Stomach (tissue), 19 donors: ENCODE measurements at places on chromosomes 2 and 18.

- DNase-seq = no peak
Measured at GRCh38 chr2:85110991-85111560, 22.1 kb upstream of the TCF7L1 start.

GRCh38 chr2:241490825-241491506 lies 17.4 kb downstream of the STK25 start:
- DNase-seq = no peak

GRCh38 chr2:182868054-182868796 lies 1.8 kb upstream of the FRZB start:
- no peak for DNase-seq

- DNase-seq = no peak
Measured at GRCh38 chr2:15896859-15897258, 43.5 kb upstream of the MYCN start.

- no peak for DNase-seq
Measured at GRCh38 chr2:96787411-96787810, 26.7 kb downstream of the CNNM4 start.

GRCh38 chr2:39408351-39409136 lies 28.5 kb downstream of the MAP4K3 start:
- no peak for DNase-seq

- DNase-seq = peak; percentile 33
Measured at GRCh38 chr2:215826838-215827441, 186.4 kb downstream of the MREG start.

GRCh38 chr2:39990335-39990900 lies 211.4 kb upstream of the THUMPD2 start:
- no peak for DNase-seq

DNA sequence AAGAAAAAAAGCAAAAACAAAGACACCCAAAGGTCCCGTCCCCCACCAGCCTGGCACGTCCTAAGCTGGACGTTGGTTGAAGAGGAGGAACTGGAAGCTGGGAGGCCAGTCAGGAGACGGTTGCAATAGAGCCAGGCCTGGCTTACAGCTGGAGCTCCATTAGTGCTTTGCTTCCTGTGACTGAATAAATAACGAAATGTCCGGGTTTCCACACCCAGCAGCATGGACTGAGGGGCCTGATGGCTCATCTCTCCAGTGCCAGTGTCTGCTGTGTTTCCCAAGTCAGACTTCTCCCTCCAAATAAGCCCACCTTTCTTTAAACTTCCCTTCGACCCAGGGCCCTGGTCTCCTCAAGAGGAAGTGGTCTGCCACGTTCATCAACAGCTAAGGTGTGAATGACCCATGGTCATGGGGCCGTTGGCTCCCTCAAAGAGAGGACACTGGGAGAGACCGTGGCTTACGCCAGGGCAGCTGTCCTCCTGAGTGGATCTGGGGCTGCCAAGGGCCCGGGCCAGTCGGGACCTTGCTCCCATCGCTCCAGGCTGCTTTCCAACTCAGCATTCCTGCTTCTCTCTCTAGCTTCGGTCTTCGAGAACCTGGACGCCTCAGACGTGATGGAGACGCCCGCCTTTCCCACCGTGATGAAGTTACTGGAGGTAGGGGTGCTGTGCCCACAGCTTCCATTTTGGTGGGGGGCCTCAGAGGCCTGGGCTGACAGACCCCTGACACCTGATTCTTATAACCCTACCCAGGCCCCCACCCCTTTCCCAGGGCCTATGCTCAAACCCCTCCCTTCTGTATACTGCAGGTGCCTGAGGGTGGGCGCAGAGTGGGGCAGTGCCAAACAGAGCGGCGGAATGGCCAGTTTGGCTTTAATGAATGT lies 44.9 kb downstream of the MYO7B start:
- no peak for DNase-seq

DNA sequence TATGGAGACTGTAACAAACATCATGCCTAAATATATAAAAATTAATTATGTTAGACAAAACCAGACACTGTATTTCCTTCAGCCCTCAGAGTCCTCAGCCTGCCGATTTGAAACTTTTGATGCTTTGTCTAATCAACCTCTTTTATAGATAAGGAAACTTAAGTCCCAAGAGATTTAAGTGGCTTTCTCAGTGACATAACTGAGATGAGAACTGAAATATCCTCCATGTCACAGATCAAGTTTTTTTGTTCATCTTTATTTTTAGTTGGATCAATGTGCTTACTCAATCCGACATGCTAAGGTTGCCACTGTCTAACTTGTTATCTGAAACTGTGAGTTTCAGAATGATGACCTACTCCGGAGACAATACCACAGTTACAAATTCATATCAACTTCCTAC lies 72.3 kb downstream of the BARD1 start:
- no peak for DNase-seq

GRCh38 chr2:15579641-15580040 lies 12.0 kb upstream of the DDX1 start:
- no peak for DNase-seq

- no peak for DNase-seq
Measured at GRCh38 chr18:13434854-13435253, 216.3 kb downstream of the LDLRAD4 start.

DNA sequence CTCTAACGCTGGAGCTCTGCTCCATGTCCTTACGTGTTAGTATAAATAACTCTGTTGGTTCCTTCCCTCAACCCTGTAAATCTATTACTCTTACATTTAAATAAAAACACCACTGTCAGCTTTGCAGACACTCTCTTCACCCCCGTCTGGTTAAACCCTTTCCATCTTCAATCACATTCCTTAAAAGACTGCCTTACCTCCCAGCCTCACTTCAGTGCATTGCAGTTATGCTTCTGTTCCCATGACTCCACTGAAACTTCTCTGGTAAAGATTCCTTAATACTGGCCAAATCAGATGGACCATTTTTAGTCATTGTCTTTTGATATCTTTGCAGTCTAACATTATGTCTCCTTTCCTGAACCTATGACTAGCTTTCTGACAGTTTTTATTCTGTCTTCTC lies 61.7 kb downstream of the EML4 start:
- no peak for DNase-seq

DNA sequence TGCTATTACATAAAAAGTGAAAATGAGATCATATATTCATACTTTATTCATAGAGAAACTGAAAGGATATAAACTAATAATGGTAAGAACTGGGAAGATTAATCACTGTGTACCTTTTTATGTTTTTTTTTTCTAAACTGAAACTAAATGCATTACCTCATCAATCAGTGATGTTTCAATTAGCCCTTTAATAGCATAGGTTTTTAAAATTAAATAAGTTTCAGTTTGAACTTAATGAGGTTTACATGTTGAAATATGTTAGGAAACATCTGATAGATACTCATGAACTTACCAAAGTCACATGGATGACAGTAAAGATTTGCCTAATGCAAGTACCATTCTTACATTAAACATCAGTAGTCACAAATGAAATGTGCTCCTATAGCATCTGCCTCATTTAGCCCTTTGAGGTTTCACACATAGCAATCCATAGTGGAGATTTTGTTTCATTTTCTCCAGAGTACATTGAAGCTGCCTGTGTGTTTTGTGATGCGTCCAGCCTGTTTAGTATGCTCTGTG lies 8.9 kb downstream of the MAPRE2 start:
- DNase-seq = no peak

- DNase-seq = no peak
Measured at GRCh38 chr18:48152549-48152948, 222.1 kb upstream of the SMAD2 start.

DNA sequence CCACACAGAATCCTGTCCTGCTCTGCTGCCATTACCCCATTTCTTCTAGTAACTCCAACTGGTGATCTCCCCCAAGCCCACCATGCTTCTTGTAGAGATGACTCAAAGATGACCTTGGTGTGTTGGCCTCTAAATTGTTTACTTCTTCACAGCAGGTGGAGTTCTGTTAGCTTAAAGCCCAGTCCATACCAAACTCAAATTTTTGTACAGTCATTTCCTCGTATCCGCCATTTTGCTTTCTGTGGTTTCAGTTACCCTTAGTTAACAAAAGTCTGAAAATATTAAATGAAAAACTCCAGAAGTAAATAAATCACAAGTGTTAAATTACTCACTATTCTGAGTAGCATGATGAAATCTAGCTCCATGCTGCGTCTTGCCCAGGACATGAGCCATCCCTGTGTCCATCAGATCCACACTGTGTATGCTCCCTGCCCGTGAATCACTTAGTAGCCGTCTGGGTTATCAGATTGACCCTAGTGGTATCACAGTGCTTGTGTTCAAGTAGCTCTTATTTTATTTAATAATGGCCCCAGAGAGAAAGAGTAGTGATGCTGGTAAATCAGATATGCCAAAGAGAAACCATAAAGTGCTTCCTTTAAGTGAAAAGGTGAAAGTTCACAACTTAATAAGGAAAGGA lies 133.3 kb upstream of the NOL4 start:
- no peak for DNase-seq

DNA sequence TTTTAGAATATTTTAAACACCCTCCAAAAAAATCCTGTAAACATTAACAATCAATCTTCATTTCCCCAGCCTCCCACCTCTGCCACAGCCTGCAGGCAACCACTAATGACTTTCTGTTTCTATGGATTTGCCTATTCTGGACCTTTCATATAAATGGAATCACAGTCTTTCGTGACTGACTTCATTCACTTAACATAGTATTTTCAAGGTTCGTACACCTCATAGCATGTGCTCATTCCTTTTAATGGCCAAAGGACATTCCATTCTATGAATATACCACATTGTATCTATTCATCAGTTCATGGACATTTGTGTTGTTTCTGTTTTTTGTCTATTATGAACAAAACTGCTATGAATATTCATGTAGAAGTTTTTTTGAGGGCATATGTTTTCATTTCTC lies 48.5 kb downstream of the NAT8 start:
- DNase-seq = no peak

GRCh38 chr18:22609642-22610041 lies 191.9 kb upstream of the CTAGE1 start:
- peak; percentile 66 for DNase-seq

GRCh38 chr2:156448766-156449165 lies 12.6 kb downstream of the GPD2 start:
- no peak for DNase-seq

- DNase-seq = peak; percentile 62
Measured at GRCh38 chr18:57051657-57052044, 95.2 kb upstream of the BOD1L2 start.

GRCh38 chr2:96594282-96594681 lies 43.8 kb downstream of the KANSL3 start:
- DNase-seq = no peak

GRCh38 chr2:182622231-182622630 lies 93.8 kb upstream of the DNAJC10 start:
- no peak for DNase-seq

DNA sequence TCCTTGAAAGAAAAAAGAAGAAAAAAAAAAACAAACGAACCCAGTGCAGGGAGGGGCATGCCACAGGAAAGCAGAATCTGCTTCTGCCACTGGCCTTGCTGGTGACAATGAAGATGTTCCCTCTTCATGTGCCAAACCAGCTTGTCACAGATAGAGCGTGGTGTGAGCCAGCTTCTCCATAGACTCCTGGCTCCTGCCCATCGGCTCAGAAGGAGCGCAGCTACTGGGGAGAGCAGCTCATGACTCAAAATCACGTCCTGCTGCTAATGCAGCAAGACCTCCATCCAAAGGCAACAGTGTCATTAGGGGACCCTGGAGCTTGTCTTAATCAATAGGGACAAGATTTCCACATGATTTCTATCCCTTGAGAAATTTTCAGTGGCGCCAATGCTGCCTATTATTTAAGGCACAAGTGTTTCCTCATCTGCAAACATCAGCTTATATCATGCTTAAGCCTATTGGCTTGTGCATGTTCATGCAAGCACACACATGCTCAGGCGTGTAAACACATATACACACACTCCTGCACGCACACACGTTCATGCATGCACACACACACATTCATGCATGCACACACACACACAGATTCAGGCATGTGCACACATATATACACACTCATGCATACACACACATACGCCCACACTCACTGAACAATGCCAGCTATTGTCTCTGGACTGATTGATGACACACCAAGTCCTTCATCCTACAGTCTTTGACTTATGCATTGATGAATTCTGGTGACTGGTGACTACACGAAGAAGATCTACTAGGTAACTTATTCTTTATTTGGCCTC lies 682.0 kb upstream of the ID2 start:
- DNase-seq = no peak

DNA sequence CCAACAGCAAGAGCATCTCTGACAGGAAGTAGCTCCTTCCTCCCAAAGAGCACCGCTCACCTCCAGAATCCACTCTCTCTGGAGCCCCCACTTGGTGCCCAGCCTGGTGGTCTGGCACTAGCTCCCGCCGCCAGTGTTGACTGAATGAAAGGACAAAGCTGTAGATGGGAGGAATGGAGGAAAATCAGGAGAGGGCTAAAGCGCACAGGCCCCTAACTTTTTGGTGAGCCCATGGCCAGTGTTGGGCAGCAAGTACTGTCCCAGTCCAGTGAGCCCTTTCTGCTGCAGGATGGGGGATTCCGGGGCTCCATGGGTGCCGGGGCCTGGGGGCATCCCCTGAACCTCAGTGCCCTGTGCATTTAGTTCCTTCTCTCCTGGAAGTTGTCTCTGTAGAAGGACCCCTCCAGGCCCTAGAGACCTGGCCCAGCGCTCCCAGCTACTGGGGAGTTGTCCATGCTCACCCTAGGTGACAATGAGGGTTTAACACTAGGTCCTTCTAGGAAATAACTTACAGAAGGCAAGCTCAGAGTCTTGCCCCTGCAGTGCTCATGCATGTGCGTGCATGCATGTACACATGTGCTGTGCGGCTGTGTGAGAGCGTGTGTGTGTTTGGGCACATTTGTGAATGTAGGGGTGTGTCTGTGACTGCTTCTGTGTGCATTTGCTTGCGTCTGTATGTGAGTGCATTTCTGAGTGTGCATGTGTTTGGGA lies 33.6 kb downstream of the GLI2 start:
- no peak for DNase-seq

- no peak for DNase-seq
Measured at GRCh38 chr2:100184055-100184737, 41.8 kb upstream of the AFF3 start.

DNA sequence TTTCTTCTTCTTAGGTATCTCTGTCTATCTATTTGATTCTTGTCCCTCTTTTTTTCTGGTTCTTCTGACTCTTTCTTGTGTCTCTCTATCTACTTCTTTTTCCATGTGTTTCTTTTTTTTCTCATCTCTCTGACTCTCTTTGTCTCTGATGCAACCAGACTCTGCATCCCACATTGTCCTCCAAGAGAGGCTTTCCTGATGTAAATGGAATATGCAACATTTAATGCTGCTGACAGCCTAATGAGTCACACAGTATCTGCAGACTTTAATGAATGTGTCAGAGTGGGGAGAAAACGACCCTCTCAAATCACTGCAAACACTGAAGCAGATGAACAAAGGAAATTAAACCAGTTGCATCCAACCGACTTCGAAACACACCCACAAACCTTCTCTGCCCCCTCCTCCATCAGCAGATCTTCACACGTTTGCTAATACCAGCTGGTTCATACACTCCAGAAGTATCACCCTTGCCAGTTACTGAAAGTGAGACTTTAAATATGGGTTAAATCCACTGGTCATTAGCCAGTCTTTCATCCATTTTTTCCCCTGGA lies 351.5 kb downstream of the TXNL1 start:
- no peak for DNase-seq

- DNase-seq = peak; percentile 74
Measured at GRCh38 chr2:120904830-120905234, 169.2 kb downstream of the GLI2 start.

GRCh38 chr2:194495046-194495445 lies 1162.0 kb upstream of the SLC39A10 start:
- no peak for DNase-seq
